Naive thymus-derived CD8-positive, alpha-beta T cell (primary cell): ENCODE measurements at places on chromosomes 7 and 10.
A peak's percentile ranks its signal among the peaks of the same experiment; 100 is the strongest.

GRCh38 chr7:369476-370258 lies 79.7 kb downstream of the FOXL3 start:
- DNase-seq = no peak

DNA sequence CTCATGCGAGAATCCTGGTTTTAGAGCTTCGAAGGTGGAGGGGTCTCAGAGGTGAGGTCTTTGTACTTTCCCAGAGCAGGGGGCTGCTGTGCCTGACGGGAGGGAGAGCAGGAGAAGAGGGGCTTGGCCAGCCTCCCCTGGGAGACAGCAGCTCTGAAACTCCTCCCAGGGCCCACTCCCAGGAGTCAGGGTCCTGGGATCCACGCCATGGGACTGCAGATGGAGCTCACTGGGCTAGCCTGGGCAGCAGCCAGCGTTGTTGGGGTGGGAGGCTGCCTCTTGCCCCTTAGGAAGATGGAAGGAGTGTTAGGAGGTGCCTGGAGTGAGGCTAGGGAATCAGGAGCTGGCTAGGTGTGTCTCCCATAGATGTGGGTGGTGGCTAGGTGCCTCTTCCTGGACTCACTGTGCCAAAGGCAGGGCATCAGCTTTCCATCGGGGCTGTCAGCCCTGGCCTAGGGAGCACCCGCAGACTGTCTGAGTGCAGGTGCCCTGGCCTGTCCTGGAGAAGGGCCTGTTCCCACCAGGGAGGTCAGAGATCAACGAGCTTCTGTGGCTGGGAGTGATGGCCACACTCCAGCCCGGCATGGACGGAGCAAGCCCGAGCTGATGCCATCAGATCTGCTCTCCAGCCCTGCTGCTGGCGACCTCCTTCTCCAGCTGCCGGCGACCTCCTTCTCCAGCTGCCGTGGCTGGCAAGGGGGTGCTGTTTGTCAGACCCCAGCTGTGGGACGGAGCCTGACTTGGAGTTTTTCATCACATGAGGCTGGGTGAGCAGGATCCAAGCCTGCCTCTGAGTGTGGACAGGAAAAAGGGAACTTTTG lies 111.3 kb downstream of the PTPN20 start:
- no peak for DNase-seq

GRCh38 chr7:3282457-3282856 lies 18.6 kb upstream of the SDK1 start:
- DNase-seq = no peak

- no peak for DNase-seq
These were observed 4.8 kb downstream of the FAM241B start for GRCh38 chr10:69634759-69635425.

DNA sequence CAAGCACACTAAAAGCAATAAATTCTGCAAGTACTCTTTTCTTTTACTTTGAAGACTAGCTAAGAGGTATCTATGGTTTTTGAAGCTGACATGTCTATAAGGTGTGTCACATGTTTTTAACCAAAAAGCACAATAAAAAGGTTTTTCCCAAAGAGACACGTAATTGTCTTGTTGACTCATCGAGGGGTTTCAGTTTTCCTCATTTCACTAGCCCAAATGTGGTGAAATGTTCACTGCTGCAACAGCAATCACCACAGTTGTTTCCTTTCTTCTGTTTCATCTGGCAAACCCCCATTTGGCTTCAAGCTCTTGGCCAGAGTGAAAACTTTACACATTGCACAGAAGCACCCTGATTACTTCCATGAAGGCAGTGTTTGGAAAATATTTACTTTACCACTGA lies 3.8 kb upstream of the HOXA4 start:
- no peak for DNase-seq

GRCh38 chr10:114042895-114043531 lies 653 bp upstream of the ADRB1 start:
- DNase-seq = no peak

DNA sequence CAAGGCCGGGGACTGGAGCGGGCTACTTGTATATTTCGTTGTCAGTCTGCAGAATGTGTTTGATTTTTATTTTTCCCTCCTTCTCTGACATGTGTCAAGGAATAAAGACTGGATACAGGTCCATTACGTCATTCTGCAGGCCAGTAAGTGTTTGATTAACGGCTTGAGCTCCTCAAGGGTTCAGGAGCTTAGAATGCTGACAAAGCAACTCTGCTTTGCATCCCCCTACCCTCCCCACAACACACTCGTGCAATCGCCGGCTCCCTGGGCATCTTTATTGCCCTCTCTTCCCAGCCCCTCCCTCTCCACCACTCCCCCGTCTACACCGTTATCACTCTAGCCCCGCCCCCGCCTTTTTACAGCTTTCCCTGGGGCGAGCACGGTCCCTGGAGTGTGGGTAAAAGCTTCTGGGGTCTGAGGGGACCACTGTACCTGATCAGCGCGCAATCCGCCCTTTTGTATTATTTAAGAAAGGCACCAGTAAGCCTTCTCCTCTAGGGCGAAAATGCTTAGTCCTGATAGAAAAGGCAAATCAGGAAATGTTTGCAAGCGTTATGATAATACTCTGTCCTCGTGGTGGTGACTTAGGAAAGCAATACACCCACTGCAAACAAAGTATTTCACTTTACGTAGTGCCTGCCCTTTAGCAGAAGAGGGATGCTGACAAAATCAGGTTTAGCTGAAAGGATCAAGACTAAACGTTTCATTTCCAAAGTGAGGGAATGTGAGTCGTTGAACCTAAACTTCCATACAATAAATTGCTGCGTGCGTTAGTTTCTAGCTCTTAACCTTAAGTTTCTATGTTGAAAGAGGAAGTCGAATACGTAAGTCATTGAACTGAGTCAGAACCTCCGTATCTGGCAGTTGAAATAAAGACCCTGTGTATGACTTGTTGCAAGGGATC lies 1.4 kb upstream of the CREB5 start:
- DNase-seq = no peak

GRCh38 chr7:108079276-108079647 lies 50.9 kb downstream of the LAMB4 start:
- DNase-seq = no peak

DNA sequence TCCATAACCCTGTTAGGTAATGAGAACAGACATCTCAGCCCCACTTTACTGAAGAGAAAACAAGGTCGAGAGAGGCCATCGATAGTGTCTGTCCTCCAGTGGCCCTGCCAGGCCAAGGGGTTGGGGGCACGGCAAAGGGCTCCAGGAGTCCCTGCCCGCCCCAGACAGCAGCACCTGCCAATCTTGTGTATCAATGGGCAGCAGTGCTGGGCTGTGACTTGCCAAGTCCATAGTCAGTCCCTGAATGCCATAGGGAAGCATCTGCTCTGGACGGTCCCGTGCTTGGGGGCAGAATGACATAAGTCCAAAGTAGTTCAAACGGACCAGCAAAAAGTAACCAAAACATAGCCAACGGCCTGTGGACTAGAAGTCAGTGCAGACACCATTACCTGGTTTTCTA lies 33.2 kb downstream of the DLG5 start:
- DNase-seq = no peak

- DNase-seq = no peak
These were observed 3.0 kb downstream of the GDI2 start for GRCh38 chr10:5810225-5810624.

DNA sequence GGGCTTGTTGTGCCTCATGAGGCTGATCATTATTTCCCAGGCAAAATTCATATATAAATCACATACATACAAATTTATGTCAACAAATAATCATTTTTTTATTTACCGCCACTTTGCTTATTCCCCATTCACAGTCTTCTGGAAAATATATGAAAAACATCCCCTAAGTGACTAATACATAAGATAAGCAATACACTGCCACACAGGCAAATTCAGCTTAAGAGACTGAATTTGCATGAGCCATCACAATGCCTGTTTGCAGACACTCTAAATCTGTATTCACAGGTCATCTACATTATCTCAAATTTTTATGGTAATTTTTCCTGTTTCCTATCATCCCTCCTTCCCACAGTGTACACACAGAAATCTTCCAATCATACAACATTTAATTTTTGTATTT lies 13.2 kb downstream of the OSBPL3 start:
- DNase-seq = no peak

- DNase-seq = no peak
These were observed 255.2 kb downstream of the ARL4A start for GRCh38 chr7:12942609-12943008.

- no peak for DNase-seq
These were observed 36.3 kb downstream of the RBM20 start for GRCh38 chr10:110680273-110681020.

DNA sequence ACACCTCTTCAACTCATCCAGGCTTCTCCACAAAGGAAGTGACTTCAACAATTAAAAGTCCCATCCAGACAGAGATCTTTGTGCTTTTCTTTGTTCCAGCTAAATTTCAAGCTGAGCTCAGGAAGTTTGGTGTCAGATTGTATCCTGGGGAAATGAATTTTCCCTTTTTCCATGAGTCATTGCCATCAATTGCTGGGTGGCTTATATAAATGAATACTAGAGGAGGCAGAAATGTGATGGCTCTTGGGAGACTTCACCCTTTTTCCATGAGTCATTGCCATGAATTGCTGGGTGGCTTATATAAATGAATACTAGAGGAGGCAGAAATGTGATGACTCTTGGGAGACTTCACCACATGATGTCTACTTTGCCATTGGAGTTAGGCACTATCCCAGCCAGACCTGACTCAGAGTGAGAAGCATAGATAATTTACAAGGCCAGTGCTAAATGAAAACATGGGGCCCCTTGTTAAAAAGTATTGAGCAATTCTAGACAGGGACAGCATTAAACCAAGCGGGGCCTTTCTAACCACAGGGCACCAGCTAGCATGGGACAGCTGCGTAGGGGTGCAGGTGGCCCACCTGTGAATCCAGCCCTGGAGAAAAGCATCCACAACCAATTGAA lies 339.2 kb upstream of the PODXL start:
- DNase-seq = no peak

GRCh38 chr10:11509036-11509435 lies 102.4 kb downstream of the USP6NL start:
- no peak for DNase-seq

DNA sequence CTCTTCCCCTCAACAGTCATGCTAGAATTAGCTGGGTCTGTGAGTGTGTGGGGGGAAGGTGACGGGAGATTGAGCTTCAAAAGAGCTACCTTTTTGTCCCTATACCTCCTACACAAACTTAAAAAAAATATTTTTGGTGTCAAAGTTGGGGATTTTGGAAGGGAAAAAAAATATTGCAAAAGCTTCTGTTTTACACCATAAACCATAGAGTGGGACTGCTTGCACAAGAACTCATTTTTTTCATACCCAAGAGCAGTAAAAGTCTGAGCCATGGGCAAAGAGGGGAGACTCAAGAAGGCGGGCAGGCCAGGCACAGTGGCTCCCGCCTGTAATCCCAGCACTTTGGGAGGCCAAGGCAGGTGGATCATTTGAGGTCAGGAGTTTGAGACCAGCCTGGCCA lies 9.4 kb upstream of the ZDHHC4 start:
- no peak for DNase-seq

GRCh38 chr7:90869335-90869734 lies 273.2 kb downstream of the CDK14 start:
- no peak for DNase-seq

- no peak for DNase-seq
These were observed 39.6 kb upstream of the MET start for GRCh38 chr7:116632384-116632783.

- no peak for DNase-seq
These were observed 100.2 kb downstream of the KCND2 start for GRCh38 chr7:120373174-120373573.

GRCh38 chr10:124648738-124649137 lies 95.4 kb downstream of the FAM53B start:
- no peak for DNase-seq

- DNase-seq = no peak
These were observed 67.0 kb upstream of the ITGB1 start for GRCh38 chr10:33025039-33025438.

DNA sequence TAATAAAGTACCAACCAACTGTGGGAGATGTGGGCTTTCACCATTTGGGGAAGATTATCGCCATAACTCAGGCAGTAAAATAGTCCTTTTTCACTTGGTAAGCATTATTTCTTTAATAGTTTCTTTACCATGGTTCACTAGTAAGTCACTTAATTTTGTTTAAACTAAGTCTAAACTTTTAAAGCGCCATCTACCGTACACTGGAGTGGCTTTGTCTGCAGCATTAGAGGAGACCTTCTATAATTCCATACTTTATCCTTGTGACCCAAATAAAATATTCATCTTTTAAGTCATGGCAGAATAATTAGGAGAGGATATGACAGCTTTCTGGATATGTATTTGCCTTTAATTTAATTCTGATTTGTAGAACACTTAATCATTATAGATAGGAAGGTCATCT lies 468.0 kb downstream of the MAGI2 start:
- DNase-seq = no peak

DNA sequence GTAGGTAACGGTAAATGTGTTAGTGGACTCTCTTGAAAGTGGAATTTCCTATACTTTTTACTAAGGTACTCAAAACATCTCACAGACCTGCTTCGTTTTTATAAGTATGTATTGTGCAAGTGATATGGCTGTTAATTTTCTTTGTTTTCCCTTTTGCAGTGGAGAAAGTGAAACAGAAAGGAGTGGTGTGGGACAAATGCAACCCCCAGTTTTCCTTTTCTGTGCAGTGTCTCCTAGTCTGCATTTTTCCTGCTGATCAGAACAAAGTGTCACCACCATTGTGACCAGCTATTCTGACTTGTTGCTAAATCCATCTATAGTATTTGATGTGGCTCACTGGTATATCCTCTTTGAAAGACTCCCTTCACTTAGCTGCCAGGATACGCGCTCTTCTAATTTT lies 410.0 kb downstream of the EXOC4 start:
- DNase-seq = no peak

DNA sequence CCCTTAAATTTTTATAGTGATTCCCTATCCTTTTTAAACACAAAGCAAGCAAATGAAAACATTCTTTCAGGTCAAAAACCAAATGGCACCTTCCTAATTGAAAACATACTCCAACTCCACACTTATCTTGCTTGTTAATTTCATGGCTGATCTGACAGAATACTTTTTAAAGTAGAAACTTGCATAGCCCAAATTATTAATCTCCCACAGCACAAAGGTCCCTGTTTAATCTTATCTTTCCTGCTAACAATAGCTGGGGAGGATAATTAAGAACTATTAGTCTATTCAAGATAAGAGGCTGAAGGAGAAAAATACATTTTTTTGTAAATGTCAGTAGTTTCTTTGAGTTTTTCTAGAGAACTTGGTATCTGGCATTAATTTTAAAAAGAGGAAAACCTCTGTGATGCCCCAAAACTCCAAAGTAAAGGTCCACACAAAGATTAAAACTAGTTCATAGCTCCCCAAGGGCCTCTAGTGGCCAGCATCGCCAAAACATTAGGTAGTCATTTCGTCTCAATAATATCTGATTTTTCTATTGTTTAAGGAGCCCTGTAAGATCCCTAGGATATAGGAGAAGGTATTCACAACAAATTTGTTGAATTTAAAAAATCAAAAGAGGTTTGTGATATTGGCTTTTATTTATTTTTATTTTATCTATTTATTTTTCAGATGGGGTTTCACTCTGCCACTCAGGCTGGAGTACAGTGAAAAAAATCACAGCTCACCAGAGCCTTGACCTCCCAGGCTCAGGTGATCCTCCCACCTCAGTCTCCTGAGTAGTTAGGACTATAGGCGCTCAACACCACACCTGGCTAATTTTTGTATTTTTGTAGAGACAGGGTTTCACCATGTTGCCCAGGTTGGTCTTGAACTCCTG lies 14.7 kb downstream of the CDNF start:
- DNase-seq = peak; percentile 65
